ENCODE measurements at places on chromosomes 2 and 18.

DNA sequence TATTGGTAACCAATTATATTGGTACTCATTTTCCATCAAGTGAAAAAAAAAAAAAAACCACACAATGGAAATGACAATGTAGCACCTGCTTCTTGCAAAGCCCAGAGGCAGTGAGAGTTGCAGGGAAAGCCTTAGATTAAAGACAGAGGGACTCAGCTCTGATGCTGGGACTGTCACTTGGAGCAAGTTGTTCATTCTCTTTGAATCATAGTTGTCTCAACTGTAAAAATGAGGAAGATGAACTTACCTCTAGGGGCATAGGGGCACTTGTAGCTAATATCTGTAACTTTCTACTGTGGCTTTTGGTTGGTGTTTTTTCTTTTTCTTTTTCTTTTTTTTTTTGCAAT lies 81.4 kb upstream of the LPIN2 start:
- DNase-seq, result no peak

DNA sequence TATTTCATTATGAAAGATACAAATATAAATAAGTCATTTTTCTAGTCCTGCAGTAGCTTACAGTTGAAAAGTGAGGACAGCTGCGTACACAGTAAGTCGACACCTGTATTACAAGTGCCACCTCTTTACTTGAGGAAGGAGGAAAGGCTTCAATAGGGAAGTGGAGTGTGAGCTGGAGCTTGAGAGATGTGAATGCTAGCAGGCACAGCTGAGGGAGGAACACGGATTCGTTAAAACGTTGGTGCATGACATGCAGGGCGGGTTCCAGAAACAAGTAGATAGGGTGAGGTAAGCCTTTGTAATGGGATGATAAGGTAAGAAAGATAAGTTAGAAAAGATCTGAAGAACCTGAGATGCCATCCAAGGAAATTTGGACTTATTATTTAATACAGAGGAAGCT lies 98.1 kb upstream of the CSRNP3 start:
- no peak for DNase-seq

DNA sequence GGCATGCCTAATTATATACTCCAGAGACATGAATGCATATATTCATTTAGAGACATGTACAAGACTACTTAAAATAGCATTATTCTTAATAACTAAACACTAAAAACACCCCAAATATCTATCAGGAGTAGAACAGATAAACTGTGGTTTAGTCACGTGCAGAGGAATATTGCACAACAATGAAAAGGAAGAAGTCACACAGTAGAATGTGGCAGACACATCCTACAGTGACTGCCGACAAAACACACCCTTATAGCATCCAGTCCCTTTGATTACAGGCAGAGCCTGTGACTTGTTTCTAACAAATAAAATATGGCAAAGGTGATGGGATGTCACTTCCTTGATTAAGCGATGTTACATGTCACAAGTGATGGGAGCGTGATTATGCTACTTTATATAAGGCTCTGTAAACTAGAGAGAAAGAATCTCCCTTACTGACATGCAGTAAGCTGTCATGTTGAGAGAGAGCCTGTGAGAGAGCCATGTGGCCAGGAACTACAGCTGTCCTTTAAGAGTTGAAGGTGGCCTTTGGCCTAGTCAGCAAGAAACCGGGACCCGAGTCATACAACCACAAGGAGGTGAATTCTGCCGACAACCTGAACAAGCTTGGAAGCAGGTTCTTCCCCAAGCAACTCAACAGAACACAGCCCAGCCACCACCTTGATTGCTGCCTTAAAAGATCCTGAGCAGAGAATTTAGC lies 39.1 kb upstream of the LGALSL start:
- DNase-seq, result no peak

DNA sequence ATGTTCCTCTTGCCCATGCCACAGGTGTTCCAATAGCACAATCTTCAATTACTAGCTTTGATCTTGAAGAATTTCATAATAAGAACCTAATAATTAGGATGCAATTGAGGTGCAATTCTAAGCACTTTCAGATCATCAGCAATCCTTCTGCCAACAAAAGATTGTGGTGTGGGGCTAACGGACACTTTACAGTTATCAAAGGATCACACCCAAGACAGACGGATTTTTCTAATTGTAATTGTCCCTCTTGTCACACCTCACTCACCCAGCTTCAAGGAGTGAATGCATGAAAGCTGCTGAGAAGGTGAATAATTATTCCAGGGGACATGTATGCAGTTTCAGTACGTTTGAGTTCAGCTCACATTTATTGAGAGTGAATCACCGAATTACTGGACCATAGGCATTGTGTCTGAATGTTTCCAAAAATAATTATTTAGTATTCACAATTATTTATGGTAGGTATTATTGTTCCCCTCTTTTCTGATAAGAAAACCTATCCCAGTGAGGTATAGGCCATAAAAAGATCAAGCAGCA lies 438.5 kb upstream of the TRIB2 start:
- no peak for DNase-seq

GRCh38 chr2:29066997-29067605 lies 7.2 kb downstream of the PCARE start:
- DNase-seq, result no peak

DNA sequence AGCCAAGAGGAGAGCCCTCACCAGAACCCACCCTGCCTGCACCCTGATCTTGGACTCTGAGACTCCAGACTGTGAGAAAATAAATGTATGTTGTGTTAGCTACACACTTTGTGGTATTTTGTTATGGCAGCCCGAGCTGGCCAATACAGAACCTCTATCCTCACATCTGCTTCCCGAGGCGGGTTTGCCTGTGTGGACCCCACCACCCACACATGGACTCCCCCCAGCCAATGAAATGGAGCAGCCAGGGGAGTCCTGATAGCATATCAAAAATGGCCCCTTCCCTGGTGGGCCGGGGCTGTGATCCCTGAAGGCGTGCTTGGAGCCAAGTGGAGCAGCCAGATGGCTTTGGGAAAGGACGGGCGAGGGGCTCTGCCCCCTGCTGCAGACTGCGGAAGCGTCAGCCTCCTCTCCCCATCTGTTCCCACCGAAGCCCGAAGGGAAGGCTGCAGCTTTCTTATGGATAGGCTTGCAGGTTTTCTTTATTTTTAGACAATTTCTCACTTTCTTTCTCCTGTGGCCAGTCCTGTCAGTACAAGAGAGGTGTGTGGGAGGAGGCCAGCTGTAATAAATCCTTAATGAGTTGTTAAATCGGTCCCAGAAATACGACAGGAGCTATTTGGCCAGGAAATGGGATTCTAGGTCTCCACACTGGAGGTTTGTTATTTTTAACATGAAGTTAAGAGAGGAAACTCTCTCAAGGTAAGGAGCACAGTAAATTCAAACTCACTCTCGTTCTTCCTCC lies 34.4 kb downstream of the TEX51 start:
- DNase-seq, result no peak

DNA sequence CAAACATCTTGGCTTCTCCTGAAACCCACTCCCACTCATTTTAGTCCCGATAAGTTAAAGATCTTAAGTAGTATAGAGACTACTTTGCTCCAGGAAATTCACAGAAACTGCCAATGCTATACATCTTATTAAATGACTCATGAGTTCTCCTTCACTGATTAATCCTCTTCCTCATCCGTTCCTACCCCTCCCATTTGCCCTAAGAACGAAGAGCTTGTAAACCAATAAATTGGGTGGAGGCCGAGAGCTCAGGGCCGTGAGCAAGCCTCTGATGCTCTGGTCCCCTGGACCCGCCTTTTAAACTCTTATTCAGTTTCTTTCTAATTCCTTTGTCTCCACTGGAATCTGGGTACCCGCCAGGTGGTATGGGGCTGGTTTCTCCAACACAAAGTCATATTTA lies 68.6 kb downstream of the METTL8 start:
- DNase-seq, result no peak

DNA sequence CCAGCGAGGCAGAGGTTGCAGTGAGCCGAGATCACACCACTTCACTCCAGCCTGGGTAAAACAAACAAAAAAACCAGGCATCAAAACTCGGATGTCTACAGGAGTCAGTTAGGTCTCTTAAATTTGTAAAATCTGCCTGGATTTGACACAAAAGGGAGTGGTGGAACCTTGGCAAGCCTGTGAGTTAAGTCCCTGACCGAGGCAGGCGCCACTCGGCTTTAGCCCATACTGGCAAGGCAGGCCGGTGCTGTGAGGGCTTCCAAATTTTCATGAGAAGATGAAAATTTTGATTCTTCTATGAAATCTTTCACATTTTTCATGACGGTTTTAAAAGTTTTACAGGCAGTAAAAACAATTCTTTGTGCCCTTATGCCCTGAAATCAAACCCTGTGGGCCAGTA lies 165.8 kb downstream of the FMNL2 start:
- no peak for DNase-seq

DNA sequence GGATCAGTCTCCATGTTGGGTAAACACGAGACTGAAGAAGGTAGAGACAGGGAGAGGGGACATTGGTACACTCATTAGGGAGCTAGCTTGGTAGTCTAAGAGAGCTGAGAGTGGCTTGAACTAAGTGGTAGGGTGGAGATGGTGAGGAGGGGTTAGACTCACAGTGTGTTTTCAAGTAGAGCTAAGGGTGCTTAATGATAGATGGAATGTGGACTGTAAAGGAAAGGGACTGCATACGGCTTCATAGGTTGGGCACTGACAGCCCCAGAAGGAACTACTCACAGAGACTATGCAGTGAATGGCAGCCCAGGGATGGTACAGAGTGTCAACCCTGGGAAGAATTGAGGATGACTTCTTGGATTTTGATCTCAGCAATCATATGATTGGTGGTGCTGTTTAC lies 178.1 kb downstream of the CCDC85A start:
- no peak for DNase-seq

DNA sequence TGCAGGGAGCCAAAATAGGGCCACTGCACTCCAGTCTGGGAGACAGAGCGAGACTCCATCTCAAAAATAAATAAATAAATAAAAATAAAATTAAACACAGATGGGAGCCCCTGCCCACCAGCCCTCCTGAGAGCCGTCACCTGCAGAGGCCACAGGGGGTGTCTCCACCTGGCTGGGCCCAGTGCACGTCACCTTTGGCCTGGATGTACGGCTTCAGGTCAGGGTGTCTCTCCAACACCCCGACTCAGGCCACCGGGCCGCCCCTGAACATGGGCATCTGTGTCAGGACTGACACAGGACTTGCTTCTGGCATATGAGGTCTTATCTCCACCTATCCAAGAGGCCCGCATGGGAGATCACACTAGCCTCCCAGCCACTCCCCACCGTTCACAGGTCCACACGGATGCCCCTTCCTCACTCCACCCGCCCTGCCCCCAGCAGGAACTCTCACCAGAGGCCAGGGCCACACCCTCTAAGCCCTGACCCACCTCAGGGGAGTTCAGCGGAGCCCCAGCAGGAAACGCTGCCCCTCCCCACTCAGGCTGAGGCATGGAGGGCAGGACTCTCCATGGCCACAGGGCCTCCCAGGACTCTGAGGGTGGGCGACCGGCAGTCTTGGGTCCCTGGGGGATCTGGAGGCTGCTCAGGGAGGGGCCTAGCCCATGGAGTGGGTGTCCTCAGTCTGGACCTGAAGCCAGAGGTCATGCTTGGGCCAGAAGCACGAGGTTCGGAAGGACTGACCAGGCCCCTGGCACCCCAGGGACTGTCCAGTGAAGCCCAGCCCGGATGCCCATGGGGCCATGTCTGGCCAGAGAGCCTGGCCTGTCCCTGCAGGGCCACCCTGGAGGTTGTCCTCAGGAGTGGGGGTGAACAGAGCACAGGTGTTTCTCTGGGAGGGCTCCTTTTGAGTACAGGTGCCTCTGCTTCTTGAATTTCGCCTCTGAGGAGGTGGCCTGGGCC lies 1.6 kb upstream of the CROCC2 start:
- no peak for DNase-seq

GRCh38 chr2:133400411-133400810 lies 167.9 kb downstream of the NCKAP5 start:
- DNase-seq, result no peak
